NCI-H146 (cell line): ENCODE measurements at places on chromosomes 7 and 10.

DNA sequence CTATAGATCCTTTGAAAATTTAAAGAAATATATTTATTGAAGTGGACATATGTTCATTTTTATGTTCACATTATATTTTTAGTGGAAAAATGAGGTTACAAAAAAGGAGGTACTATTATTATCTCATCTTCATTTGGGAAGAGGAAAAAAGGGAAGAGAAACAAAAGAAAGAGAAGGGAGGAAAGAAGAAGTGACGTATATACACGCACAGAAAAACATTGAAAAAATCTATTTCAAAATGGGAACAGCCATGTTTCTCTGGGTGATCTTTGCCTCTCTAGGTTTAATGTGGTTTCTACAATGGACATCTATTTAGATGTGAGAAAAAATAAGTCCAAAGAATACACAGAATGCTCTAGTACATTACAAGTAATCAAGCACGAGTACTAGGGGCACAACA is 14.8 kb downstream of the ANK3 start:
- DNase-seq: no peak

GRCh38 chr7:17907014-17907413 is 33.3 kb downstream of the SNX13 start:
- no peak for DNase-seq

GRCh38 chr10:14413523-14413922 is 82.8 kb upstream of the FRMD4A start:
- DNase-seq: no peak

DNA sequence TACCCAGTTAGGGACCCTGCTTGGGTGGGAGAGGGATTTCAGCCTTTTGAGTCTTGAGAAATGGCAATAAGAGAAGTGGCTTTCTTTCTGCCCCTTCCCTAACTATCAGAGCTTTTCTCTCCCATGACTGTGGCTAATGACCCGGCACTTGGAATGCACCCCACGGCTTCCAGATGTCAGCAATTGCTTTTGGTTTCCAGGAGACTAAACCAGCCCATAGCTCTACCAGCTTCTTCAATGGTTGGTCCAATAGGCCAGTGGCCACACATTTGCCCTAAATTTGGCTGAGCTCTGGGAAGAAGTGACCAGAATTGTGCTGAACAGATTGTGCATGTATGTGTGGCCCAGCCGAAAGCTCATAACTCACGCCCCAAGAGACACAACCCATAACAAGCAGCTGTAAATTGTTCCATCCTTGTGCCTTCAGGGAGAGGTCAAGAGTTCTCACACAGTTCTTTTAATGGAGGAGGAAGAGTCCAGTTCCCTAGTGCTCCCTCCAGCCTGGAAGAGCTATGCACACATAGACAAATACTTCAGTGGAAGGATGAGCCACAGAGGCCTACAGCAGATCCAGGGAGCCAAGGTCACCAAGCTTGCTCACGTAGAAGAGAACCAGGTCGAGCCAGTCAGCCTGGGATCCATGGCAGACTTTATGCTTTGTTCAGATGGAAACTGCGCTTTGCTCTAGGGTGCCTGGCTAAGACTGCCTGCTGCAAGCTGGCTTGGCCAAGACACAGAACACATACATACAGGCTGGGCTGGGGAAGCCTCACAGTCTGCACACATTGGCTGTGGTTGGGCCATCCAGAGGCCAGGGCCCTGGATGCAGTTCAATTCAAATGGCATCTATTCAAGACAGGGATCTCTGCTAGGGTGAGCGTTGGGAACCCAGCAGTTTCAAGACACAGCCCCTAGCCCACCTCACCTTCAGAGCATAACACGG is 131.8 kb upstream of the HABP2 start:
- DNase-seq: no peak

DNA sequence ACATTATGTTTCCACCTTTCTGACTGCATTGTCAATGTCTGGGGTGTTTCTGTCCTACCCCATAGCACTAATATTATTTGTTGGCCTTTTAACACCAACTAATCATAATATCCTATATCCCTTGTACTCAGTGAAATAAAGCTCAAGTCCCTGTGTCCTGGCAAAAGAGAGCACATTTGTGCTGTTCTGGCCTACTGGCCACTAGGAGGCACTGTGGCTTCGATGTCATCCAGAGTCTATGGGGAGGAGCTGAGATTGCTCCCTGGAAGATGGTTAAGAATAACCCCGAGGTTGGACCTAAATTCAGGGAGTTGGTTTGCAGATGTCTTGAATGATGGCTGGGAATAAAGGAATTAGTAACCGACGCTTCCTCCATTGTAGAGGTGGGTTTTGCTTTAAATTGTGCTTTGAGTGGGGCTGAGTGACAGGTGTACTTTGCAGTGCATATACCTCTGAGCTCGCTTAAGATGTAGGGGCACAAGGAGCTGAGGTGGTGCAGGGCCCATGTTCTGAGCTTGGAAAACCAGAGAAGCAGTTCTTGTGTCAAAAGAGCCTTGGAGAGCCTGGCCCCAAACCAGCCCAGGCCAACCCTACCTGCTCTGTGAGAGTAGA is 191.2 kb upstream of the PRSS1 start:
- peak; percentile 1 for DNase-seq

- no peak for DNase-seq
These were observed 180.9 kb upstream of the LRRTM3 start for GRCh38 chr10:66744915-66745314.

DNA sequence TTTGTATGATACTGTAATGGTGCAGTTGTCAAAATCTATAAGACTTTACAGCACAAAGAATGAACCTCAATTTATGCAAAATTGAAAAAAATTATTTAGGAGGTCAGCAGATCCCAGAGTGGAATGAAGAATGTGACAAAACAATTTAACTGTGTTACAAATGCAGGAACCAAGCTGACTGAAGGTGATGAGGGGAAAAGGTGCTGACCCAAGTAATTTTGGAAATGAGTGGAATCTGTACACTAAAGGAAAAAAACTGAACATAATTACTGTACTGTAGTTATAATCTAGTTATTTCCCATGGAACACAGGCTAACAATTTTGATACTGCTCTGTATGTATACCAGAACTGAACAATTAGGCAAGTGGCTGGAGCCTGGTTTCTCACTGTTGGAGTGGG is 31.2 kb upstream of the ZCCHC24 start:
- DNase-seq: no peak

DNA sequence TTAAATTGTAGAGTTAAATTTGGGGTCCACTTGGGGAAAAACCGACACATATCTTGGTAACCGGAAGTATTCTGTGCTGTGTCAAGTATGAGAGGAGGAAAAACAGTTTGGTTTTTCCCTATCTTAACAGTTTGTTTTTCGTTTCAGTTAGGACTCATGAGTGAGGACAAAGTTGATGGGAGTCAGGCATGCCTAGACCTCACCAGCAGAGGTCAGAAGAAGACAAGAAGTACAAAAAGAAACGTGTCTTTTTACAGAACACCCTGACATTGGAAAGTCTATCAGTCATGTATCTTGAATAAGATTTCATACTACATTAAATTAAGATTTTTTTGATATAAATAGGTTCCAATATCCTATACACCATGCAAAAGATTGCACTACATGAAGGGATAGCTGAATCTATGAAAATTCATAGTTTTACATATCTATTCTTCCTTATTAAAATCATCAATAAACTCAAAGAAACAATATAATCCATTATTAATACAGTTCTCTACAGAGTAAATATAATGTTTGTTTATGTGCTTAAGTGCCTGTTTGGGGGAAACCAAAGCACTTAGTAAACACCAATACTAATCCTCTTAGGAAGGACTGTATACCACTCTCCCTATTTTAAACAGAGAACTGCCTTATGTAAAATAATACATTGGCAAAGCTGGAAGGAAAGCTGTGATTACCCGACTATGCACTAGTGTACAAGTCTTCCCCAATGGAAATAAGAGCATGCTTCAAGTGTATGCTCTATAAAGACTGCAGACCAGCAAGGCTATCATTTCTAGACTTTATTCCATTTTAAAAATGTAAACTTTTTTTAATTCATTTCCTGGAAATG is 95.6 kb downstream of the USP6NL start:
- DNase-seq: peak; percentile 66

- DNase-seq: peak; percentile 49
These were observed 451.9 kb downstream of the DPP6 start for GRCh38 chr7:154503962-154504550.
